ENCODE measurements at places on chromosomes 4 and X. TPM values are rescaled to one million over a fixed set of nuclear protein-coding genes. Genes with fewer than 3 reads are reported as not detected.

DNA sequence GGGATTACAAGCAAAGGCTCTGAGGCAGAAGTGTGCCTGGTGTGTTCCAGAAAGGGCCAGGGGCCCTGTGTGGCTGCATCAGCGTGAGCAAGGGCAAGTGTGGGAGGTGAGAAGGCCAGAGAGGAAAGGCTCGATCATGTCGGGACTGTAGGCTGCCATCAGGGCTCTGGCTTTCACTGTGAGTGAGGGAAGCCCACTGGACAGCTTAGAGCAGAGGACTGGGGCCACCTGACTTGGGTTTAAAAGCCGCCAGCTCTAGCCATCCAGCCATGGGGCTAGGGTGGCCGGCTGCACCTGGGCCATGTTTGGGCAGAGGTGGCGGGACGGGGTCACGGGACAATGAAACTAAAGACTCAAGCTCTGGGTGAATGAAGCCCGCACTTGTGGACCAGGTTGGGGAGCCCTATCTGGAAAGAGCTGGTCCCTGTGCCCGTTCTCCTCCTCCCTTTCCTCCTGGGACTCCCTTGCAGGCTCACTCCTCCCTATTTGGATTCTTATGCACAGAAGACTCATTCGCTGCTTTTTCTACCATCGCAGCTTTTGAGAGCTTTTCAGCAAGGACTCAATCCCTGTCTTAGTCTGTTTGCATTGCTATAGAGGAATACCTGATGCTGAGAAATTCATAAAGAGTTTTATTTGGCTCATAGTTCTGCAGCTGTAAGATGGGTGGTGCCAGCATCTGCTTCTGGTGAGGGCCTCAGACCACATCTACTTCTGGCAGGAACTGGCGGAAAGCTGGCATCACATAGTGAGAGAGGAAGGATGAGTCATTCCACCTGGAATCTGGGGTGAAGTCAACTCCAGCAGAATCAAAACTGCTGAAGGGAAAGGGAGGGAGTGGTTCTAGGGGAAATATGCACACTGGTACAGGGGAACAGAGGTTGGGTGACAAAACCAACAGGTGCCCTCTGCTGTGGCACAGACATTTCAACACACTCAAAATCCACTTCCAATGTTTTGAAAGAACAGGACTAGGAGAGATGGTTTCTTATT lies 15.3 kb downstream of the CTAG1B start:
- no peak for DNase-seq

DNA sequence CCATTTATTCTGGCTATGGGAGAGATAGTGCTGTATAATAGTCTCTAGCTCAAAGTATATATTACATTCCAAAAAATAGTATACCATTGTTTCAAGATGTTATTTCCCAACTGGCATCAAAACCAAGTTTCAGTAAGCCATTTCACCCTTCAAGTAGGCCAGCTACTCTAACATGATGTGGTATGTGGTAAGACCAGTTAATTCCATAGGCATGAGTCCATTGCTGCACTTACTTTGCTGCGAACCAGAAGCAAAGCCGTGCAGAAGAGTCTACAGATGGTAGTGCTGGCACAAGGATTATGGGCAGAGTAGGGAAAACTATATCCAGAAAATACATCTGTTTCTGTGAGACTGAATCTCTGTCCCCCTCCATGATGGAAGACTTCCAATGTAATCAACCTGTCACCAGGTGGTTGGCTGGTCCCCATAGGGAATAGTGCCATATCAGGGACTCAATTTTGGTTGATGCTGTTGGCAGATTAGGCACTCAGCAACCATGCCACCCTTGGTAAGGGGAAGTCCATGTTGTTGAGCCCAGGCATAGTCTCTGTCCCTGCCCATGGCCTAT lies 49.8 kb upstream of the HSD17B10 start:
- no peak for DNase-seq

DNA sequence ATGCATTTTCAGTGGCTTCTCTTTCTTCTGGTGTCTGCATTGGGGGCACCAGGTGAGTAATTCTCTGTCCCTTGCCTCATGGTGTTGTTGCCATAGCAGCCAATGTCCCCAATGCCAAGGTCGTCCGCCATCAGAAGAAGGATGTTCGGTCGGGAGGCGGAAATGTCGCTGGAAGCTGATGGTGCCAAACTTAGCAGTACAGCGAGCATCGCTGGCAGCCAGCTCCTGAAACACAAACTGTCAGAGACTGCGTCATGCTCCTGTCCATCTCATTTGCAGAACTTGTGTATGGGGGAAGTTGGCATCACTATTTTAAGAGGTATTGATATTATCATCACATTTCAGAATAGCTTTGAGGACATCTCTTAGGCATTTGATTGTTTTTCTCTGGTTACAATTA lies 29.1 kb upstream of the ARSD start:
- no peak for DNase-seq

The ITIH6 gene
- 0.13 TPM for total RNA-seq

Data from endothelial cell (in vitro differentiated cells).